ENCODE measurements at places on chromosomes 6 and 20.

DNA sequence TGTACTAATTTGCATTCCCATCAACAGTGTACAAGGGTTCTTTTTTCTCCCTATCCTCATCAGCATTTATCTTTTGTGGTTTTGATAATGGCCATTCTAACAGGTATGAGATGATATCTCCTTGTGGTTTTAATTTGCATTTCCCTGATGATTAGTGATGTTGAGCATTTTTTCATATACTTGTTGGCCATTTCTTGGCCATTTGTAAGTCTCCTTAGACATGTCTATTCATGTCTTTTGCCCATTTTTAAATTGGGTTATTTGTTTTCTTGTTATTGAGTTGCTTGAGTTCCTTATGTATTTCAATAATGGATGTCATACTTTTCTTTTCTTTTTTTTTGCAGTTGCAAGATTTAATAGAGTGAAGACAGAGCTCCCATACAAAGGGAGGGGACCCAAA, 17.8 kb downstream of the FOXQ1 start:
- DNase-seq: no peak

DNA sequence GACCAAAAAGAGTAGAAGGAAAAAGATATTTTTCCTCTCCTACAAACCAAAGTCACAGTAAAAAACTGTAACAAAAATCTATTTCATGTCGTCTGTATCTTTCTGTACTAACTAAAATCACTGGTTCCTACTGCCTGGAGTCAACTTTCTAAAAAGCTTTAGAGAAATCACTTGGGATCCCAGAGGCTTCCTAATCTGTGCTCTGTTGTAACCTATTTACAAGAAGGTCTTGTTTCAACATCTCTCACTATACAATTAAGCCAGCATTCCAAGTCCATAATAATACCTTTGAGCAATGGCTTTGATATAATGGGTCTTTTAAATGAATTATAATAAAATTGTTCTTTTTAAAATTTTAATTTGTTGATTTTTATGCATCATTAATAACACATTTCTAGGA, 20.4 kb downstream of the RAB23 start:
- DNase-seq: no peak

DNA sequence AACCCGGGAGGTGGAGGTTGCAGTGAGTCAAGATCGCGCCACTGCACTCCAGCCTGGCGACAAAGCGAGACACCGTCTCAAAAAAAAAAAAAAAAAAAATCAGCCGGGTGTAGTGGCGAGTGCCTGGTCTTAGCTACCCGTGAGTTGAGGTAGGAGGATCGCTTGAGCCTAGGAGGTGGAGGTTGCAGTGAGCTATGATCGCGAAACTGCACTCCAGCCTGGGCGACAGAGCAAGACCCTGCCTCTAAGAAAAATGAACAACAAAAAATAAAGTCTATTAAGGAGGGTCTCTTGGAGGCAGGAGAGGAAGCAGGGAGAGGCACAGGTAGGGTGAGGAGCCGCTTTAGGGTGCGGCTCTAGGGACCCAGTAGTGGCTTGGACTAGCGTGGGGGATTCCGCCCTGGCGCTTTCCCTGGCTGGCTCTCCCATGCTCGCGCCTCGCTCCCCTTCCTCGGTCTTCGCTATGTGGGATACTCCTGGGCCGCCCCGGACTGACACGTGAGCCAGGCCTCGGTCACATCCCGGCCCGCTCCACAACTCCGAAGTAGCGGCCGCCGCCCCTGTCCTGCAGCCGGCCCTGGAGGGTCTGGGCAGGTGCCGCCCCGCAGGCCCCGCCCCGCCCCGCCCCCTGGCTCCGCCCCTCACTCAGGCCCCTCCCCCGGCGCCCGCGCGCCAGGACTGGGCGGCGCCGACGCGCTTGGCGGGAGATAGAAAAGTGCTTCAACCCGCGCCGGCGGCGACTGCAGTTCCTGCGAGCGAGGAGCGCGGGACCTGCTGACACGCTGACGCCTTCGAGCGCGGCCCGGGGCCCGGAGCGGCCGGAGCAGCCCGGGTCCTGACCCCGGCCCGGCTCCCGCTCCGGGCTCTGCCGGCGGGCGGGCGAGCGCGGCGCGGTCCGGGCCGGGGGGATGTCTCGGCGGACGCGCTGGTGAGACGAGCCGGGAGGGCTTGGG, at the start of gene MYBL2:
TSS of gene MYBL2 (plus strand) at position 739 of the 953 bp plus-strand sequence. CDS start at position 909, 170 bp downstream.
- DNase-seq: peak; percentile 77

GRCh38 chr20:8132484-8133309, 631 bp downstream of the PLCB1 start:
- DNase-seq: no peak

DNA sequence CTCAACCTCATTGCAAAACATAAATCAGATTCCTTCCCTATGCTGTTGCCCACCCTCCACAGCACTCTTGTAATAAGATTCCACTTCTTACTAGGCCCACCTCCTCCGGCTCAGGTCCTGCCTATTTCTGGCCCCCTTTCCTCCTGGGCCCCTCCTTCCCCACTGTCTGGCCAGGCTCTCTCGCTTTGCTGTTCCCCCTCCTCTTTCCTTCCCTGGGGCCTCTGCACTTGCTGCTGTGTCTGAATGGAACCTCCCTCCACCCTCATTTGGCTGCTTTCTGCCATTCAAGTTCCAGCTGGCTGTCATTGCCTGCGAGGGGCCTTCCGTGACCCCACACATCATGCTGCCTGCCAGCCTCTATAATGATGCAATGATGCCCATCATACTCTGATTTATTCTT, 38.9 kb downstream of the ARHGAP40 start:
- DNase-seq: no peak

GRCh38 chr6:125843593-125843992, 52.8 kb downstream of the NCOA7 start:
- DNase-seq: no peak

GRCh38 chr6:4253604-4254231, 118.3 kb upstream of the ECI2 start:
- DNase-seq: peak; percentile 14

- DNase-seq: peak; percentile 18
Observed at GRCh38 chr6:144219056-144219685, 66.0 kb upstream of the UTRN start.

DNA sequence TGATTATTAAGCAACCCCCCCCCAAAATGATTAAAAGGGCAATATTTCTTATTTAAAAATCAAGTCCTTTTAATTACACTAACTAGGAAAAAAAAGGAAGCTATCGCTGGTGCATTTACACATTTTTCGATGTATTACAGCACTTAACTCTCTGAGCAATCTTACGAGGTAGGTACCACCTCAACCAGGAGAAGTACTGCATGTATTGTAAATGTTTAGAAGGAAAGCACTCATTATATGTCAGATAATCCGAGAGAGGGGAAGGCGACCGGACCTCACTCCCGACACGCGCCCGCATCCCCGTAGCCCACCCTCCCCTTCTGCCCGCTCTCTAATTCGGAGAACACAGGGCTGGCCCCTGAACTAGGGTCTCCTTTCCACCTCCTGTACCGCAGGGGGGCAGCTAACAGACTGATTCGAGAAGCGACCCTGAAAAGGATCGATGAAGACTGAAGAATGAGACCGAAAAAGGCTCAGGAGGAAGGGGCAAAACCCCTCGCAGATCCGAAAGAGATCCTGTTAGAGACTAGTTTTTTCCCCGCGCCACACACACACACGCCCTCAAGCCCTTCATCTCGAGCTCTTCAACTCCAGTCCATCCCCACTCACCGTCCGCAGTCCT, 337 bp downstream of the ESF1 start:
- no peak for DNase-seq

GRCh38 chr6:15897063-15897876, 231.6 kb upstream of the MYLIP start:
- DNase-seq: no peak

DNA sequence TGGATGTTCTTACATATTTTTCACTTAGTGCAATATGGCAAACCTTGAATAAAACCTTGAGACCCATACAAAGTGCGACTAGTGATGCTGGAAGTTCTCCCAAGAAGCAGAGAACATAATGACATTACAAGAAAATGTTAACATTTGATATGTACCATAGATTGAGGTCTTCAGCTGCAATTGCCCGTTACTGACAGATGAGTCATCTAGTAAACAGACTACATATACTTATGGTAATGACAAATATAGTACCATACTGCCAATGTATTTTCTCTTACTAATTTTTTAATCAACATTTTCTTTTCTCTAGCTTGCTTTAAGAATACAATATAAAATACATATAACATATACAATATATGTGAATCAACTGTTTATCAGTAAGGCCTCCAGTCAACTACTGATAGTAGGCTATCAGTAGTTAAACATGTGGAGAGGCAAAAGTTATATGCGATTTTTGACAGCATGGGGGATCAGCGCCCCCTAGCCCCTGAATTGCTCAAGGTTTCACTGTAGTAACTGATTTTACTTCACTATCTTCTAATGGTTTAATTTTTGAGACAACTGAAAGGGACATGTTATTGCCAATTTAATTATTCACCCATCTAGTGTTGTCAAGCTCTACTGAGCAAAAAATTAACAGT, 166.7 kb upstream of the ADGRB3 start:
- no peak for DNase-seq

DNA sequence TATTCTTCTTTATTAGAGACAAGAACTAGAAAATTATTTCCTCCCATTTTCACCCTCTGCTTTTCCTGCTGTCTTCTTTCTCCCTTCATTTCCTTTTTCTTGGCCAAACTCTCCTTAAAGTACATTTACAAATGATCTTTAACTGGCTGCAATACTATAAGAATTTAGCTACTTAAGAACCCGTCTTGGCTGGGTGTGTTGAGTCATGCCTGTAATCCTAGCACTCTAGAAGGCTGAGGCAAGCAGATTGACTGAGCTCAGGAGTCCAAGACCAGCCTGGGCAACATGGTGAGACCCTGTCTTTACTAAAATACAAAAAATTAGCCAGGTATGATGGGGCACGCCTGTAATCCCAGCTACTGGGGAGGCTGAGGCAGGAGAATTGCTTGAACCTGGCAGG, 39.3 kb upstream of the SRPK1 start:
- no peak for DNase-seq

DNA sequence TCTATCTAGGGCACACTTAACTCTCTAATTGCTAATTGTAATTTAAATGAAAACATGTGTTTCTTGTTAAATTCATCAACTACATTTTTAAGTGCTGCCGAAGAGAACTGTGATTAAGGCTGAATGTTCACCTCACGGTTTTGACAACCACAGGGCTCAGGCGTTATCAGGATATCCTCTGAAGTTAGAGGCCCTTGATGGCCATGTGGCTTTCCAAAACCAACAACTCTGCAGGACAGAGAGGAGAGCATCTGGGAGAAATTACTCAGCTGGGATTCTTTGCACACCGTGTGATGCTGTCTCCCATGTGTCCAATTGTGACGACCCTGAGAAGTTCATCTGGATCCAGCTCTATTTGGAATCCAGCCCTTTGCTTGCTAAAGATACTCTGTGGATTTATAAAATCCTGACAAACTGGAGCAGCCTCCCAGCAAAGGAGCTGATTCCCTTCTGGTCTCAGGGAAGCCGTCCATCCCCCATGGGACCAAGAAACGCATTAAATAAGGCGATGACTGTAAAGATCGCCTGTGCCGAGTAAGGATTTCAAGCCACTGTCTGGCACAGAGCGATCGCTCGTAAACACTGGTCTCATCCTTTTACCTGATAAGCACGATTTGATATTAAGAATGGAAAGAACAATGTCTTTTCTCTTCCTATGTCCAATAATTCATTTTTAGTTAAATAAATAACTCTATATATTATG, 401.1 kb downstream of the CD83 start:
- no peak for DNase-seq

DNA sequence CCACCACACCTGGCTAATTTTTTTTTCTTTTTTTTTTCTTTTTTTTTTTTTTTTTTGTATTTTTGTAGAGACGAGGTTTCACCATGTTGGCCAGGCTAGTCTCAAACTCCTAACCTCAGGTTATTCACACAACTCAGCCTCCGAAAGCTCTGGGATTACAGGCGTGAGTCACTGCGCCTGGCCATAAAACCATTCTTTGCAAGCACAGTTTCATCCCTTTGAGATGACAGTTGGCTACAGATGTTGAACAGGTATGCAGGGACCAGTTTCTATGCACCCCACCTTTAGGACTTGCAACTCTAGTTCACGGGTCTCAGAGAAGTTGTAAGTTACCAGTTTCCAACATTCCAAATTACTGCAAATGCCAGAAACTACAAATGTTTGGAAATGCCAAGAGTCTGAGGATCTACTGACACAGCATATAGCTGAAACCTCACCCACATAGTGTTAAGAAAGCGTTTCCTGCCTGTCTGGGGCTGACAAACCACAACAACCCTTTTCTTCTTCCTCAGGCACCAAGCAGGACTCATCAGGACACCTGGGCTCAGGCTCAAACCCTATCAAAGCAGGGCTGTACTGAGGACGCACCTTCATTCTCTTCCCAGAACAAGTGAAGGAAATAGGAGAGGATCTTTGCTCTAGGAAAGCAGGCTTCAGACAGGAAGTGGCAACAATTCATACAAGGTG, 22.9 kb downstream of the ARHGAP18 start:
- no peak for DNase-seq

GRCh38 chr20:51111290-51111689, 88.4 kb upstream of the KCNG1 start:
- peak; percentile 45 for DNase-seq

DNA sequence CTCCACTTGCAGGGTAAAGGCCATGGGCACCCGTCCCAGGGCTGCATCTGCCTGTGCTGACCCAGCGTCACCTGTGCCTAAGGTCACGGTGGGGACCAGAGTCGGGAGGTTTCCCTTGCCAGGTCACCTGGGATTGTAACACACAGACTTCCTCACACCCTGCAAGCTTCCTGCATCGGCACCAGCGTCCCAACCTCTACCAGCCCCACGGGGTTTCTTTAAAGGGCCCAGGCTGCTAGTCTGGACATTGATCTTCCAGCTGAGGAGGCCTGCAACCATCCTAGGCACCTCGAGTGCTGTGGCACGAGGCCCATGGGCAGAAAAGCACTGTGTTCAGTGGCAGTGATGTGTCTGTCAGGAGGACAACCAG, 12.6 kb downstream of the ACSS1 start:
- no peak for DNase-seq

- DNase-seq: no peak
Observed at GRCh38 chr6:41939176-41939847, 2.3 kb downstream of the CCND3 start.

DNA sequence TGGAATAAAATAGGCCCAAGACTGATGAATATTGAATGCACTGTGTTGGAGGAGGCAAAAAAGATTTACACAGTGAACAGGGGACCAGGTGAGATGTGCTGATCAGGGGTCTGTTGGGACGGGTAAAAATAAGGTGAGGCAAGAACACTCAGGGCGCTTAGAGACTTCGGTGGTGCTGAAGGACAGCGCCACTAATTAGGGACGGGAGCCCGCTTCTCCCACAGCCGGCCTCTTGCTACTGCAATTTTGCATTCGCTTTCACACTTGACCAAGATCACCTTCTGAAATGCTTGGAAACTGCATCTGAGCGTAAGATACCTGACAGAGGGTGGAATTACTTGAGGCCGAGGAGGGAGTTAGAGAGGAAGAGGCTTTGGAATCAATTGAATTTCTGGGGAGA, 7.3 kb downstream of the TFAP2D start:
- DNase-seq: no peak

GRCh38 chr20:43717616-43717995, 9.2 kb downstream of the GTSF1L start:
- no peak for DNase-seq

DNA sequence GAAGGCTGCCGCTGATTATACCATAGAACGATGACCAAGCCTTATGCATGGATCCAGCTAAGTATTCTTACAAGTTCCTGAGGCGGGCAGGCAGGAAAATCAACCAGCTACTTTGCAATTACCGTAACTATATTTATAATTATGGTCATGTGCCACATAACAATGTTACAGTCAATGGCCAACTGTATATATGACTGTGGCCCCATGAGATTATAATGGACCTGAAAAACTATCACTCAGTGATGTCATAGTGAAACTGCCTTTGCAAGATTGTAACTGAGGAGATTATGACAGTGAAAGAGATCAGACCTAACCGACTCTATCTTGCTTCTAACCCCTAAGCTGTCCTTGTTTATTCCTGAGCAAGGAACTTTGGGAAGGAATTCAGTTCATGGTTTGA, 33.1 kb upstream of the FAM135A start:
- no peak for DNase-seq
